Activated B cell treated with CpG ODN at 0.5 μM for 24 hours (primary cell): ENCODE measurements at places on chromosomes 2 and 18.

- no peak overlapping the region for H3K27ac ChIP-seq
- H3K36me3 ChIP-seq, result peaks cover 90% of the 10 kb centered on the region
- H3K4me1 ChIP-seq, result peaks cover 19% of the 10 kb centered on the region
- no peak for DNase-seq
Observed at GRCh38 chr18:36157441-36157840, 27.7 kb downstream of the ELP2 start.

GRCh38 chr2:223643309-223643708 is 41.1 kb upstream of the SCG2 start:
- H3K4me1 ChIP-seq, result no peaks in the 10 kb centered on the region
- no peaks in the 10 kb centered on the region for H3K36me3 ChIP-seq
- no peak for DNase-seq
- H3K4me3 ChIP-seq, result no peak overlapping the region
- no peak overlapping the region for H3K27ac ChIP-seq

DNA sequence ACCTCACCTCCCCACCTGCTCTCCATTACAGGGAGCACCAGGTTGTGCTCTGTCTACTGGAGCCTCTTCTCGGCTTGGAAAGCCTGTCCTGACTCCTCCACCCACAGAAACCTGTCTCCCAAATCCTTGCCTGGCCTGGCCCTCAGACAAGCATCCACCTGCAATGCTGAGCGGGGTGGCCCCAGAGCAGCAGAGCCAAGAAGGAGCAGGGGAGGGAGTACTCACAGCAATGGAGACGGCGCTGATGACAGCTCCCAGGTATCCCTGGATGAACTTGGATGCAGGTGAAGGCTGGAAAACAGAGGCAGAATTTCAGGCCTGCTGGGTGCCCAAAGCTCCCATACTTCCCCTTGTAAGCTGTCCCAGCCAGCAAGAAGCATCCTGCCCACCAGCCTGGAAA is 72.8 kb downstream of the SFXN5 start:
- no peak for DNase-seq
- H3K4me1 ChIP-seq, result no peaks in the 10 kb centered on the region
- no peaks in the 10 kb centered on the region for H3K27me3 ChIP-seq
- no peak overlapping the region for H3K4me3 ChIP-seq
- H3K36me3 ChIP-seq, result no peaks in the 10 kb centered on the region

GRCh38 chr2:241366678-241367077 is 10.6 kb downstream of the FARP2 start:
- H3K4me3 ChIP-seq, result peak overlapping the region; percentile 8
- peaks cover 29% of the 10 kb centered on the region for H3K36me3 ChIP-seq

DNA sequence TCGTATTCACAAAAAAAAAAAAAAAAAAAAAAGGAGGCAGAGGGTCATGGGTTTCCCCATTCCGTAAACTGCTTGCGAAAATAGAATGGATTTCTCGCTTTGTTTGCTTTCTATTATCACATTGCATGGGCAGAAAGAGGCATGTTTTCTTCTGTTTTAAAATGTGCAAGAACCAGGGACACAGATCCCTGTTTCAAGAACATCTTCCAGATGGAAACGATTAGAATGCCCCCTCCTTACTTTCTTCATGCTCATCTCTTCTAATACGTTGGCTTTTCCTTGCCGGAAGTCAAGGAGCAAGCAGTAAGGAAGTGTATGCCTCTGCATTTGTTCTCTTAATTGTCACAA is 51.0 kb upstream of the ZNF516 start:
- no peaks in the 10 kb centered on the region for H3K4me1 ChIP-seq
- H3K27me3 ChIP-seq, result peaks cover 10% of the 10 kb centered on the region
- no peak overlapping the region for H3K27ac ChIP-seq
- H3K36me3 ChIP-seq, result no peaks in the 10 kb centered on the region
- H3K4me3 ChIP-seq, result no peak overlapping the region

DNA sequence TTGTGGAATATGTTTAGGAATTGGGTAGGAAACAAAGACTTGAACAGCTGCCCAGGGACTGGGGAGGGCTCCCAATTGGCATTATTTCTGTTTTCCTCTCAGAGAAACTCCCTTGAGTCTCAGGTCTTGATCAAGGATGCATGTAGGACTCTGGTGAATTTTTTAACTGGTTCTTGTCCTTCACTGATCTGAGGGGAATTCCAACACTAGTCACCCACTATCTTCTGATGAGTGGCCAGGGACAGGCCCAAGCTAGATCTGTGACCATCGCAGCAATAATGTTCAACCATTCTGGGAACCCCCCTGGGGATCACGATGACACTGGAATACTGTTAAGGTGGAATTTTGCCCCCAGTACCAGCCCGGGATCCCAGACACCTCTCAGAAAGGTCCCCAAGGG is 132.0 kb downstream of the SH3BP4 start:
- H3K4me1 ChIP-seq, result no peaks in the 10 kb centered on the region
- no peak for DNase-seq
- H3K27me3 ChIP-seq, result peaks cover 24% of the 10 kb centered on the region
- H3K4me3 ChIP-seq, result no peak overlapping the region
- no peaks in the 10 kb centered on the region for H3K36me3 ChIP-seq

GRCh38 chr2:199742884-199743283 is 108.1 kb downstream of the FTCDNL1 start:
- no peak for DNase-seq
- H3K36me3 ChIP-seq, result no peaks in the 10 kb centered on the region
- peaks cover 19% of the 10 kb centered on the region for H3K27me3 ChIP-seq
- no peak overlapping the region for H3K4me3 ChIP-seq
- no peak overlapping the region for H3K27ac ChIP-seq
- H3K4me1 ChIP-seq, result peaks cover 4% of the 10 kb centered on the region
